Hypothalamus (tissue), 51 donors: ENCODE measurements at places on chromosomes 12 and 14.

DNA sequence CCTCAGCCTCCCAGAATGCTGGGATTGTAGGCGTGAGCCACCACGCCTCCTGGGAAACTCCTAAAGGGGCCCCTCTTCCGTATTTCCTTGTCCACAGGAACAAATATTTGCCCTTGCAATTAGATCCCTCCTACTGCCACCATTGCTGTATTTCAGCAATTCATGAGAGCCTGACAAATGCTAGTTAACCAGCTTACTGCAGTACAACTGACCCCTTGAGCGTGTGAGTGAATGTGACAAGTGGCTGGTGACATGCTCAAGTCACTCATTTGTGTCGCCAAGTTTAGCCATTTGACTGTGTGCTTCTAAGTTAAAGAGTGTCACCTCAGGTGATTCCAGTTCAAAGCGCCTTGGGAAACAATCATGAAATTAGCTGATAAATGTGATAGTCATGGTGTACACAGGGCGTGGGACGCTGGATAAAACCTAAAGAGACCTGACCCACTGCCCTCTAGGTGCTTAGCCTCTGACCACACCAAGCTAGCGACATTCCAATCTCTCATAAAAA is 56.1 kb upstream of the MAP1LC3B2 start:
- no peak for DNase-seq

GRCh38 chr12:107115119-107115518 is 21.8 kb upstream of the CRY1 start:
- no peak for DNase-seq

- no peak for DNase-seq
Measured at GRCh38 chr12:68290126-68290525, 36.7 kb upstream of the IL22 start.

DNA sequence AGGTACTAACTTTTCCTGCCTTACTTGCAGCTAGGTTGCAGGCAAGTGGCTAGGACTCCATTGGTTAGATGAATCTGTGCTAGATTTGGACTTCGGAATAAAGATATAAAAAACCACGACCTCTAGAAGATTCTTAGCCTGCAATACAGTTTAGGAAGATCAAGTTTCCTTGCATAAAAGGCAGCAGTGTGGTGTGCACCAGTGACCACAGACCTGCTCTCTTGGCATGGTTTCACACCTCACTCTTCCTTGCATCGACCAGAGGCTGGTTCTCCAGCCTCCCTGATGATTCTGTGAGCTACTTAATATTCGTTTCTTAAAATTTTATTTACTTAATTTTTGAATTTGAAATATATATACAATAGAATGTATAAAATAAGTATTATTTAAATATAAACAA is 9.8 kb downstream of the KLHDC1 start:
- no peak for DNase-seq

- DNase-seq = no peak
Measured at GRCh38 chr12:68350753-68351152, 18.6 kb upstream of the MDM1 start.

DNA sequence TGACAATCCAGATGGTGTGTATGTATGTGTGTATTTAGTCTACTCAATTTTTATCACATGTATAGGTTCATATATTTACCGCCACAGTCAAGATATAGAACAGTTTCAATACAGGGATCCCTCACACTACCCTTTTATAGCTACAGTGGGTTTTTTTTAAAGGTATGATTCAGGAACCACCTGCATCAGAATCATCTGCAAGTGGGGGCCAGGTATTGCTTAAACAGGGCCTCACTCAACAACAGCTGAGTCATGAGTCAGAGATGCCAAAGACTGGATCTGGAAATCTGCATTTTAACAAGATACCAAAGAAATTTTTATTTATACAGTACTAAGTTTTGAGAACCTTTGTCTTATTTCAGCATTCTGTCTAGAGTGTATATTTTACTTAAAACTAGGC is 117.6 kb downstream of the SLC35F4 start:
- DNase-seq = no peak

- no peak for DNase-seq
Measured at GRCh38 chr14:55946231-55946630, 172.0 kb upstream of the PELI2 start.

DNA sequence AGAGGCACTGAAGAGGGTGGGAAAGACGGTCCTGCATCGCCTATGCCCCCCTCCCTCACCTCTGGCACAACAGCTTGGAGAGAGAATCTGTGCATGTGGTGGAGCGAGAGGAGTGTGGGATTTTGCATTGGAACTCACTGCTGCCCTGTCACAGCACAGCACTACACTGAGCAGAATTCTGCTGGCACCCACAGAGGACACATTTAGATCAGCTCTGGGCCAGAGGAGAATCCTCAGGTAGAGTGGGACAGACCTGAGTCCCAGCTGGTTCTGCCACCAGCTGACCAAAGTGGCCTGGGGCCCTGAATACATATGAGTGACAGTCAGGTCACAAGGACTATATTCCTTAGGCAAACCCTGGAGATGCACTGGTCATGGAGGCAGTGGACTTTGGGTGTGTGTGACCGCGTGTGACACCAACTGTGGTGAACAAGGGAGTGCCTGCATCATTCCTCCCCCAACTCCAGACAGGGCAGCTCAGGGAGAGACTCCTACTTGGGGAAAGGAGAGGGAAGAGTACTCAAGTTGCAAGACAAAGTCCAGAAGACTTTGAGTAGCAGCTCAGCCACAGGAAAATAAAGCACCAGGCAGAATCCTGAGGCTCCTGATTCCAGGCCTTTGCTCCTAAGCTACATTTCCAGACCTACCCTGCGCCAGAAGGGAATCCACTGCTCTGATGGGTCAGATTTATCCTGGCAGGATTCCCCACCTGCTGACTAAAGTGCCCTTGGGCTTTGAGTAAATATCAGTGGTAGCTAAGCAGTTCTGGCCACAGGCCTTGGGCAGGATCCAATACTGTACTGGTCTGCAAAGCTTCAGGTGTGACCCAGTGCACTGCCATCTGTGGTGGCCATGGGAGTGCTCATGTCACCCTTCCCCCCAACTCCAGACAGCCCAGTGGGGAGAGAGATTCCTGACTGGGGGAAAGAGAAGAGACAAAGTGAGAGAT is 10.6 kb upstream of the ACOT1 start:
- DNase-seq = no peak

GRCh38 chr12:102682366-102683289 is 202.3 kb upstream of the IGF1 start:
- DNase-seq = no peak

DNA sequence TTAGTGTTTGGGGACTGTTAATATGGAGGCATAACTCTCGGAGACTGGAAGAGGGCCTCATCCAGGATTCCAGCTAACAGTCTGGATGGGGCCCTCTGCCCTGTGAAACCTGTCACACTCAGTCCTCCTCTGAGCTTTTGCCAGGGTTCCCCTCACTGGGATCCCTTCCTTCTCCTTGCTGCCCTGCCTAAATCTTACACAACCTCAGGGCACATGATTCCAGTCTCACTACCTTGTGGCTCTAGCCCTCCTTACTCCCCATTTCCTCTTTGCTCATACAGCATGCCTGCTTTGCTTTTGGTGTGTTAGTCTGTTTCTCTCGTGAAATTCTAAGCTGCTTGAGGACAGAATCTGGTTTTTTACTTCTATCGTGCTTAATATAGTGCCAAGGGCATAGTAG is 942 bp upstream of the GSG1 start:
- no peak for DNase-seq

DNA sequence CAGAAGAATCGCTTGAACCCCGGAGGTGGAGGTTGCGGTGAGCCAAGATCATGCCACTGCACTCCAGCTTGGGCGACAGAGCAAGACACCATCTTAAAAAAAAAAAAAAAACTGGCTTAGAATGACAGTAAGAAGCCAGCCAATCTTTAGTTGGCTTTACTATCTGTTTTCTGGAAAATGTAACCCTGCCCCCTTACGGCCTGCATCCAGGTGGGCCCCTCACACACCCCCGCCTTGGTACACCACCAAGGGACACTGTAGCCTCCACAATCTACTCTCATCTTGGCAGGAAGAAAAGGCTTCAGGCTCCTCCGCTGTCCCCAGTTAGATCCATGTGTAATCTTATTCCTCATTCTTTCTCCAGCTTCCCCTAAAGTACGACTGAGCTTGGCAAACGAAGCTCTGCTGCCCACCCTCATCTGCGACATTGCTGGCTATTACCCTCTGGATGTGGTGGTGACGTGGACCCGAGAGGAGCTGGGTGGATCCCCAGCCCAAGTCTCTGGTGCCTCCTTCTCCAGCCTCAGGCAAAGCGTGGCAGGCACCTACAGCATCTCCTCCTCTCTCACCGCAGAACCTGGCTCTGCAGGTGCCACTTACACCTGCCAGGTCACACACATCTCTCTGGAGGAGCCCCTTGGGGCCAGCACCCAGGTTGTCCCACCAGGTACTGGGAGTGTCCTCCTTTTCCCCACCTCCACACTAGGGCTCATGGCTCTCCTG is 6.6 kb downstream of the TAPBPL start:
- DNase-seq = no peak

- DNase-seq = no peak
Measured at GRCh38 chr12:5455045-5455444, 23.1 kb downstream of the NTF3 start.

DNA sequence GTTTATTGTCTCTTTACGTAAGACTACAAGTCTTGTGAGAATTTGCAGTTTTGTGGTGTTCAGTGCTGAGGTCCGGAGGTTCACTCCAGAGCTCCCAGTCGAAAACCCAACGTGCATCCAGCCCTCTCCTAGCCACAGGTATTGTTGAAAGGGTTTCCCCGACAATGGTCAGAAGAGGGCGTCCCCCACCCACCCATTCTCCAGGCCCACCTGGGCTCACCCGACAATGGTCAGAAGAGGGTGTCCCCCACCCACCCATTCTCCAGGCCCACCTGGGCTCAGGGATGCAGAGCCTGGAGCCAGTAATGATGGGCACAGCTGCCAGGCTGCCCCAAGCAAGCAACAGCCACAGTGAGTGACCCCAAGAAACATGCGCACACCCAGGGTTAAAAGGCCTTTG is 126.8 kb upstream of the EVL start:
- DNase-seq = no peak

GRCh38 chr14:33685026-33685425 is 265.8 kb downstream of the EGLN3 start:
- no peak for DNase-seq

DNA sequence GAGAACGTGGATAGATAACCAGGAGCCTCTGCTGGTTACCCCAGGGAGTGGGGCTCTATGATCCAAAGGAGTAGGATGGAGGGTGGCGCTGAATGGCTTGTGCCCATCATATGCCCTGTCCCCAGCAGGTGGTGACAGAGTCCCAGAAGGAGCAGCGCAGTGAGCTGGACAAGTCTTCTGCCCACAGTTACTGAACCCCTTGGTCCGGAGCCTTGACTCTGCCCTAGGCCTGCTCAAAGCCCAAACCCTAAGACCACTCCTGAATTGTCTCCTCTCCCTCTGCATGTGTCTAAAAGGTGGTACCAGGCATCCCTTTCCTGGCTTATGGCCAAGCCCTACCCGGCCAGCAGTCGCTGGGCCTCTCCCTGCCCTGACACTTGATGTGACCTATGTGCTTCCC is 3.2 kb downstream of the PRPH start:
- DNase-seq = no peak

DNA sequence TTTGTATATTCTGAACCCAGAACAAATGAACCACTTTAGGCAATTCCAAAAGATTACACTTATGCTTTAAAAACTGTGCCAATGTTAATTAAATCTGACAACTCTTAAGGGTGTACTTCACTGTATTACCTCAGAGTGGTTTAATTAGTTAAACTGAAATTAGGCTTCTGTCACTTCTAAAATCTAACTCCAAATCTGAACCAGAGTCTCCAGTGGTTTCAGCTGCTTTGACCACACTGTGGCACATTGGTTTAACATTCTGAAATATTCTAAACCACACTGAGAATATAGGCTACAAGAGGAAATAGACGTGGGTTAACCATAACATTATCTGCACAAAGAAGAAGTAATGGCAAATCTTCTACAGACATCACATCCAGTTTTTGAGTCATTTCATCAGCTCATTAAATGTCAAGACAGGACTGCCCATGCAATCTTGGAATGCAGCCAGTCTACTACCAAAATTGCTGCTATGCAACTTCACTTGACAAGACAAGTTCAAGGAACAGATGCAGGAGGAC is 94.8 kb downstream of the LRP6 start:
- no peak for DNase-seq
